ENCODE measurements at places on chromosomes 2 and 18.
A peak's percentile ranks its signal among the peaks of the same experiment; 100 is the strongest.

GRCh38 chr2:198040835-198041234, 236.4 kb downstream of the PLCL1 start:
- DNase-seq = no peak

- no peak for DNase-seq
These were observed 43.9 kb downstream of the LBH start for GRCh38 chr2:30275256-30275655.

DNA sequence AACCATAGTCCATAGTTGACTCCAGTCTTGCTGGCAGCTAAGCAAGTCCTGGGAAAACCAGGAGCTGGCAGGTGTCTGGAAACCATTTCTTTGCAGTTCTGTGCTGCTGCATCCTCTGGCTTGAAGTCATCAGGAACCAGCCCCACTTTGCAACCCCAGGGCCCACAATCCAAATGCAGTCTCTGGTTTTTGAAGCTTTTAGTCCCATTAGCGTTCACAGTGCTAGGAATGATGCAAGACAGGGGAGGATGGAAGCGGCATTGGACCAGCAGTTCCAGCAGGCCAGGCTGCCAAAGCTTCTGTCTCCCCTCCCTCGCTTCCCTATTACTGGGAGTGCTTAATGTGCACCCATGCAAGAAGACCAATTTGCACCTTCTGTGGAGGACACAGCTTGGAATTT, 106.4 kb downstream of the ZBTB7C start:
- no peak for DNase-seq

GRCh38 chr2:238462782-238463396, 36.2 kb downstream of the ASB1 start:
- DNase-seq = peak; percentile 41

GRCh38 chr2:149559341-149560068, 28.1 kb downstream of the MMADHC start:
- DNase-seq = no peak

GRCh38 chr2:100484390-100484789, 14.1 kb downstream of the NMS start:
- no peak for DNase-seq

DNA sequence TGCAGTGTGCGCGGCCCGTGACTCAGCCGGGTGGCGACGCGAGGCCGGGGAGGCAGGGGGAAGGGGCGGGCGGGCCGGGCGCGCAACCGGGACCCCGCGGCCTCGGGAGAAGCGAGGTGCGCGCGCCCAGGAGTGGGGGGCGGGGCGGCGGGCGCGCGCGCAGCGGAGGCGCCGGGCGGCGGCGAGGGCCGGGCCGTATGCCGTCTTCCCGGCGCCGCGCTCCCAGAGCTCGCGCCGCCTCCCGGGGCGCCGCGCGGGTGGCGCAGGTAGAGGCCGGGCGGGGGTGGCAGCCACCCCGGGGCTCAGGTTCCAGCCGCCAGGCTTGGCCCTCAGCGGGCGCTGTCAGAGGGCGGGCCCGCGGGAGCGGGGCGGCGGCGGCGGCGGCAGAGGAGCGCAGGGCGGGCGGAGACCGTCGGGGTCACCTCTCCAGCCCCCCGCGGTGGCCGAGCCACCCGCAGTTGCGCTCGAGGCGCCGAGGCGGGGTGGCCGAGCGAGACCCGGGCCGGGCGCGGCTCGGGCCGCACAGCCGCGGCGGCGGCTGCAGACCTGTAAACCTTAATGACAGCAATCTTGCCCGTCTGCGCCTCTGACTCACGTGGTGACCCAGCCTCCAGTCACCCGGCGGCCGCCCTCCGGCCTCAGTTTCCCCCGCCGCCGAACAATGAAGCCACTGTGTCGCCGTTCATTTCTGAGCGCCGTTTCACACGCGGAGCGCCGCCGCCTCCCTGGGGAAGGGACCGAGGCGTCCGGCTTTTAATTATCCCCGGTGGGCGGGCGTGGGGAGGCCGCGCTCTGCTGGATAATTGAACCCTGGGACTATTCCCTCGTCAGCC, 25.3 kb upstream of the SMAD7 start:
- peak; percentile 72 for DNase-seq

GRCh38 chr2:215423928-215424540, 11.8 kb downstream of the FN1 start:
- DNase-seq = no peak

GRCh38 chr18:250685-251084, 17.2 kb downstream of the THOC1 start:
- no peak for DNase-seq

GRCh38 chr2:84797271-84797670, 83.6 kb downstream of the TRABD2A start:
- DNase-seq = no peak

DNA sequence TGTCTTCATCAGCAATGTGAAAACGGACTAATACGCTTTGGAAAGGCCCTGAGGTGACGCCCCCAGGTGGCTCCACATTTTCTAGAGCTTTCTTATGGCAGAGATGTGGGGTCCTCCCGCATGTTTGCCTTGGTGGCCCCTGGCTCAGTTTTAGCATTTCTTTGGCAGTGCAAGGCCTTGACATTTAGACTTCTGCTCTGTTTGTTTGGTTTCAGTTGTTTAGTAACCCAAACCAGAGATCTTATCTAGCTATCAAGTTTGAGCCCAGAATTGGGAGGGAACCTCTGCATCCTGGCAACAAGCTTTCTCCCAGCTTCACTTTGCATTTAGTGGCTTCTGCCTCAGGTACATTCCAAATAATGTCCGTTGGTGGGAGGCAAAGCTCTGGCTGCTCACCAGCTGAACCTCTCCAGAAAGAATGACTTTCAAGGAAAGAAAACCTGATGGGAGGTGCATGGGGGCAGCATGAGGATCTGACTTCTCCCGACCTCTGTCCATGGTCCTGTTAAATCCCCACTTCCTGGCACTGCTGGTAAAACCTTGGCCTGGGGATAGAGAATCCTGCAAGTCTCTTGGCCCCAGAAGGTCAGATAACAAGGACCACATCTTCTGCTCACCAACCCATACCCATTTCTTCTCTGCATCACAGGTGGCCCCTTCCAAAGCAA, 12.0 kb upstream of the MBP start:
- no peak for DNase-seq
